ENCODE measurements at places on chromosomes 2 and 18.

GRCh38 chr18:56391931-56392590, 246.3 kb downstream of the TXNL1 start:
- no peak for DNase-seq

- DNase-seq, result no peak
Observed at GRCh38 chr2:149808556-149808955, 221.0 kb upstream of the MMADHC start.

DNA sequence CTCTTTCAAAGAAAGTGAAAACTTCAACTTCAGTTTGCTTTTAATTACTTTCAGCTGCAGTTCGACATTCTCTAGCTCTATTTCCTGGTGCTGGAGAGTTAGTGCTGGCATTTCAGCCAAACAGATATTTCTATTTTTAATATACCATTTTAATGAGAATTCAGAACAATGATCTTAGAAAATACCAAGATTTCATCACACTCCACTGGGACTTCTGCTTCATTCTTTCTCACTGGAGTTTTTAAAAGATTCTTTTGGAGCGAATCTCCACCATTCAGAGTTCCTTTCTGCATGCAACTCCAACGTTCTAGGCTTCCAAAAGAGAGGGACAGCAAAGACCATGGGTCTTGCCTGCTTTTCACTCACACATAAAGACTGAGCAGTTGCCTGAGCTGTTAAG, 94.2 kb downstream of the CABLES1 start:
- DNase-seq, result no peak

DNA sequence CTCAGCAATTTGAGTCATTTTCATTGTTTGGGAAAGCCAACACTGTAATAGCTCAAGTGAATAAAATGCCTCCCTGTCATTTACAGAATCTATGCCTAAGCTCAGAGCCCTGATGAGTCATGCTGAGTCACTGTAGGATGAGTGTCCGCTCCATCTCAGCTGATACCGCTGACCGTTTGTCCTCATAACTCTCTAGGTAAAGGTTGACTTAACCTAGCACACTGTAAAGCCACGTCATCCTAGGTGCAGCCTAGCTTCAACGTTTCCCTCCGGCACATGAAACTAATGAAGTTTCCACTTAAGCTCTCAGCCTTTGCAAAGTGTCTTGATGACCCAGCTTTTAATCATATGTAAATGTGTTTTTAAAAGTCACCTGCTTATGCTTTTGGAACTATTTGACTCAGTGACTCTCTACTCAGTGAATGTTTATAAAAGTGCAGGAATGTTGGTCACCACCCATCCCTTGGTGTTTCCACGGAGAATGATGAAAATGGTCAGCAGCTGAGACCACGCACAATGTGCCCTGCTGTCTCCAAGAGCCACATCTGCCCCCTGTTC, 154.0 kb downstream of the PMAIP1 start:
- DNase-seq, result no peak

DNA sequence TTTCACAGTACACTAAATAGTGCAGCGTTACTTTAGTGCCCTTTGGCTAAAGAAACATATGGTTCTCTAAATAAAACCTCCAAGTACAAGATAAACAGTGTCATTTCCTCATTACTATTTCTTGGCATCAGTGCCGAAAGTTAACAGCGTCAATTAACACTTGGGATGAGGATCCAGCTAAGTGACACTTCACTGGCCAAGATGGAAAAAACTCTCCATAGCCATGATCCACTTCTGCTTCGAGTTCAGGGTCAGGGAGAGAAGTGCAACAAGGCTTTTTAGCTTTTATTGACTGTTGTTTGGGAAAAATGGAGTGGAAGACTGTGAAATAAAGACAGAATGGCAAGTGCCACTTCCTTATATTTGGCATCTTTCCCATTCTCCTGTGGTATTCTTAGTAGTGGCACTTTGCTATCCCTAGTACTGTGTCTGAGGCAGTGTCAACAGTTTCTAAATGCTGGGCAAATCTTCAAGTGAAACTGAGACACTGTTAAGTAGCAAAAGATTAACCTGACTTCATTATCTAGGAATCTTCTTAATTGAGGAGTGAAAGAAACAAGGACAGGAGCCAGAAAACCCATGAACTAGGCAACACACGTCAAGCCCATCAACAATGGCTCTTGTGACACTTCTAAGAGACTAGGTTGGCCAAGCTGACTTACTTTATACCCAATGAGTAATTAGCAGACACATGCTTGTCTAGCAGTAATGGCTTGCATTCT, 222.5 kb upstream of the SESTD1 start:
- no peak for DNase-seq

- DNase-seq, result no peak
Observed at GRCh38 chr2:2298081-2298480, 33.0 kb downstream of the MYT1L start.

- peak; percentile 38 for DNase-seq
Observed at GRCh38 chr2:216056739-216057138, 24.9 kb downstream of the PECR start.

DNA sequence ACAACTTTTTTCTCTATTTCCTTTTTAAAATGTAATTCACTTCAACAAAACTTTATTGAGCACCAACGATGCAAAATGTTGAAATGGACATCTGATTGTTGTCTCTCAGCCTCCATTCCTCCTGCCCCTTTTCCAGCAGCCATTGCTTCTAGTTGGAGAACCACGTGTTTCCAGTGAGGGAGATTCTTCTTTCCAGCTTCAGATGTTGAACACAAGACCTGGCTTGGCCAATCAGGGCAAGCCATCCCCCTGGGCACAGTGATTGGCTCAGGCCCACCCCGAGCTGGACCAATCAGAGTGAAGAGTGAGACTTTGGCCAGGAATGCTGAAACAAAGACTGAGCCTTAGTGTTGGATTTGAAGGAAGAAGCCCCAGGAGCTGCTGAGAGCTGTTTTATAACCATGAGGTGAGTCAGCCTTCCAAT, 59.0 kb downstream of the E2F6 start:
- no peak for DNase-seq

GRCh38 chr2:851680-852079, 99.0 kb upstream of the SNTG2 start:
- DNase-seq, result no peak

- DNase-seq, result no peak
Observed at GRCh38 chr18:3671176-3671575, 221.2 kb downstream of the TGIF1 start.

- peak; percentile 62 for DNase-seq
Observed at GRCh38 chr2:130370490-130370889, 14.6 kb downstream of the PTPN18 start.

DNA sequence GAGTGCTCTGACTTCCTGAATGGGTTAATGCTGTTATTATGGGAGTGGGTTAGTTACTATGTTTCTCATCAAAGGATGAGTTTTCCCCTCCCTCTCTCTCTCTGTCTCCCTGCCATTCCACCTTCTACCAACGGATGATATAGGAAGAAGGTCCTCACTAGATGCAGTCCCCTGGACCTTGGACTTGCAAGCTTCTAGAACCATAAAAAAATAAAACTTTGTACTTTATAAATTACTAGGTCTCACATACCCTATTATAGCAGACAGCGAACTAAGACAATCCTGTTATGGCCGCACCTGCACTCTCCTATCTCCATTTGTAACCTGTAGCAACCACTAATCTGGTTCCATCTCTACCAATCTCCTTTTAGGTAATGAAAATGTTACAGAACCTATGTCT, 564.9 kb downstream of the CNTNAP5 start:
- DNase-seq, result no peak

GRCh38 chr18:41577529-41577928, 377.5 kb upstream of the PIK3C3 start:
- DNase-seq, result no peak

DNA sequence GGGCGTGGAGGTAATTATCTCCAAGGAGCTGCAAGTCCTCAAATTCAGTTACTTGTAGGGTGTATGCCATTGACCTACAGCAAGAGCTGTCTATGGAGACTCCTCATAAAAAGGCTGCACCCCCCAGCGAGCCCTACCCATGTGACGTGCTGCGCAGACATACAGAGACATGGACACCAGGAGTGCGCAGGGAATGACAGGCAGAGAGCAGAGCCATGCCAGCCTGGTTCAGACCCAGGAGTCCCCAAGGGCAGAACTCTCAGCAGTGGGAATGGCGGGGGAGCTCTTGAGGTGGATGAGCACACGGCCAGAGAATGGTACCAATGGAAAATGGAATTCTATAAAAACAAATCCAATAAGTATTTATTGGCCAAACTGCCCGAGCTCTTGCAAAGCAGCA, 310.1 kb downstream of the MYCN start:
- DNase-seq, result no peak

- DNase-seq, result no peak
Observed at GRCh38 chr18:7084080-7085065, 33.2 kb downstream of the LAMA1 start.

DNA sequence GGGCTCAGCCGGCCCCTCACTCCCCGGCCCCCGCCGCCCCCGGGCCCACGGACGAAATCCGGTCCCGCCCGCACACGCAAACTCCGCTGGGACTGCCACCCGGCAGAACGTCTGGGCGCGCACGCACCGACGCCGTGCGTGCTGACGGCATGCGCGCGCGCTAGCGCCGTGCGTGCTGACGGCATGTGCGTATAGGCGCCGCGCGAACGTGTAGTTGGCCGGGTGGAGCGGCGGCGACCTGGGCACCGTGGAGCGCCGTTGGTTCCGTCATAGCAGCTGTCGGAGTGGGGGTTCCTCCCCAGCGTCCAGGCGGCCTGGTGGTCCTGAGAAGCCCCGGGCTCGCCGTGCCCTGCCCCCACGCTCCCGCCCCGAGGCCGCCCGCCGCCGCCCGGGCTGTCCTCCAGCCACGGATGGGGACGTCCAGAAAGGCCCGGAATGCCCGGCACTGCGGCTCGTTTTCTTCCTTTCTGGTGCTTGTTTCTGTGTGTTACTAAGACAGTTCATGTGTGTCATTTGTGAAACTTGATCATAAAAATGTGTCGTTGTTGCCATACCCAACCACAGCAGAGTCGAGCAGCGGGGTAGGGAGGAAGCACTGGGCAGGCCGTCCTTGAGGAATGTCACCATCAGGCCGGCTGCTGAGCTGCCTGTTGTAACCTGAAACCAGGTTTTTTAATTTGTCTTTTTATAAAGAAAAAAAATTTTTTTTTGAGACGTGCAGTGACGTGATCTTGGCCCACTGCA, at the start of gene TXNL4A:
Gene TXNL4A, minus strand, starts transcription at position 113 of the 744 bp plus-strand sequence. CDS start 171 bp downstream, outside the sequence.
- DNase-seq, result peak; percentile 95

DNA sequence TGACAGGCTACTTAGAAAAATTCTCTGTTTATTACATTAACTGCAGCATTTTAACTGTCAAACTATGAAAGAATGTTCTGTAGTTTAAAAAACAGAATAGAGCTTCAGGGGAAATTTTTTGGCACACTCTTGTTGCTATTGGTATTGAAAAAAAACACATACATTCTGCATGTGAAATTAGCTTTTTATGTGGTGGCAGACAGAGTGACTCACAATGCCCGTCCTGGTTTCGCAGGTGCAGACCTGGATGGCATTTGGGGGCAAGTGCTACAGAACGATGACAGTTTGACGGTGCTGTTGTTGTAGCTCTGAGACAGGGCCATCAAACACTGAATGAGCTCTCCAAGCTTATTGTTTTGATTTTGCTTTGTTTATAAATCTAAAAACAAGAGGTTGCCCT, 105.0 kb upstream of the MAP3K20 start:
- DNase-seq, result no peak

- DNase-seq, result peak; percentile 26
Observed at GRCh38 chr2:152613235-152613634, 104.0 kb downstream of the PRPF40A start.

DNA sequence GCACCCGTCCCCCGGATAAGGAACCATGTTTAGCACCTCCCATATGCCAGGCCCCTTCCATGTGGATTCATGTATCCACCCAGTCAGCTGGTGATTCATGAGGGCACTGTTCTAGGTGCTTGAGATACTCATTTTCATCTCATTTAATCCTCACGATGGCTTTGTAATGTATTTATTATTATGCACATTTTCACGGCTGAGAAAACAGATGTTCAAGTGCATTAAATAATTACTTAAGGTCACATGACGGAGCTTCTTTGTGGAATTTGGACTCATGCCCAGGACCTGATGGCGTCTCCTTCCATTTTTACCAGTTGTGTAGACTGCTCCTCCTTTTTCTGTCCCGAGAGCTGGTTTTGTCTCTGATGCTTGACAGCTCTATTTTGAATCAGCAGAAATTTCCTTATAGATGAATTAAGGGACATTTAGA, 72.2 kb upstream of the RBM44 start:
- no peak for DNase-seq

DNA sequence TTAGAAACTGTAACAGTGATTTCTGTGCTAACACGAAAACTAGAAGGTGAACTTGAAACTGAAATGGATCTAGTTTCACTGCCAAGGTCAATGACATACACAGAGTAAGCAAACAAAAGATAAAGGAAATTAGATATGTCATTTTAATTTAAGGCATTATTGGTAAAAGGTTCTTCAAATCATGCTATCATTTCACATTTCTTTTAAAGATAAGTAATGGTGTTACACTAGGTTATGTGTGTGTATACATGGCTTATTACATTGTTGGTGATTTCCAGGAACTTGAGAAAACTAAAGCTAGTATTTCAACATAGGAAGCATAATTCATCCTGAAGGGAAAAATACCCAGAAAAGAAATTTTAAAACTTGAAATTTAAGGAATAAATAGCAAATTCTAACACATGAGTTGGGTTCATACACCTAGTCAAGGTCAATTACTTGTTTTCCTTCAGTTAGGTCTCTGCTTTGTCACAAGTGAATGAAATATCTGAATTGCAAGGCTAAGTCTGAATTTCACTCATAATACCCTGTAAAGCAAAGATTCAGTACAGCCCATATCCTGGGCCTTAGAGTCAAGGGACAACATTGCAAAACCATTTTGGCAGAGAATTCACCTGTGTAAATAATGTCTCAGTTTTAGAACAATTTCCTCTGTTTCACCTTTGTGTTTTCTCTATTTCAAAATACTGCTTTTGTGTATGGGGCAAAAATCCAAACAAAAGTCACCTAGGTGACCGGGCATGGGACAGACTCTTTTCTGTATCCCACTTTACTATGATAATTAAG, 141.6 kb downstream of the SRBD1 start:
- DNase-seq, result no peak

- no peak for DNase-seq
Observed at GRCh38 chr18:78796693-78797455, 182.7 kb upstream of the SALL3 start.

GRCh38 chr2:68385220-68385906, 20.3 kb downstream of the PLEK start:
- DNase-seq, result no peak

Data from GM20000 (cell line).